Neural progenitor cell (in vitro differentiated cells): ENCODE measurements at places on chromosomes 7 and 10. TPM values are rescaled to one million over a fixed set of nuclear protein-coding genes. Genes with fewer than 3 reads are reported as not detected.

CHRM2 gene
- total RNA-seq, result not detected in 2 replicates

HOGA1 gene
- total RNA-seq, result 0.17 and 1.2 TPM in 2 replicates

TMEM176A gene
- 0.62 TPM in 1 of 2 replicates, not detected in the other for total RNA-seq

EBLN1 gene
- not detected in 2 replicates for total RNA-seq

TRIL gene
- total RNA-seq, result 8.5 and 14.3 TPM in 2 replicates

SLC39A12 gene
- 0.22 TPM in 1 of 2 replicates, not detected in the other for total RNA-seq

IL6 gene
- not detected in 2 replicates for total RNA-seq

DIP2C gene
- total RNA-seq, result 10.1 and 12.2 TPM in 2 replicates

IPMK gene
- 8.6 and 14.3 TPM in 2 replicates for total RNA-seq

- no peak for DNase-seq
Observed at GRCh38 chr10:130621231-130621775, 485.1 kb downstream of the GLRX3 start.

DNA sequence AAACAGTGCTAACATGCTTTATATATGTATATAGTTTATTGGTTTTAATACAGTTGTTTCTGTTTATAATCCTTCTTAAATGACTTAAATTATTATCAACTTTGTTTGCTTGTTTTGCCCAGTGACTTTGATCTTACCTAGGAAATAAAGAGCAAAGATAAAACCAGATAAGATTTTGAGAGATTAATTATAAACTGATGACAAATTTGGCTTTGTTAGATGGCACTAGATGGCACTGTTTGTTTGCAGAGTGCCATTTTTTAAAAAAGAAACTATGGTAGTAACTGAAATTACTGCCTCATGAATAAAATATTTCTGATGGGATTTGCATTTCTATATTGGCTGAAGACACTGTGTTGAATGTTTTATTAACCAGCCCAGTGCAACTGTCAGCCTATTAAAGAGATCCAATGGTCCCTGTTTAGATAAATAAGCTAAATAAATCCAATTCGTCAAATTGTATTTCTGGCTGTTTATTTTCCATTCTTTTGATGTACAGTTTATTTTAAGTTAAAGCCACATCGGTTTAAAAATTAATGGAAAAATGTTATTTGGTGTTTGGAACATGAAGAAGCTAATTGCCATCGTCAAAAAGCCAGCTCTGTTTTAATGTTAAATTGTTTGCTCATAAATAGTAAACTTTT lies 28.7 kb downstream of the VTI1A start:
- no peak for DNase-seq

DNA sequence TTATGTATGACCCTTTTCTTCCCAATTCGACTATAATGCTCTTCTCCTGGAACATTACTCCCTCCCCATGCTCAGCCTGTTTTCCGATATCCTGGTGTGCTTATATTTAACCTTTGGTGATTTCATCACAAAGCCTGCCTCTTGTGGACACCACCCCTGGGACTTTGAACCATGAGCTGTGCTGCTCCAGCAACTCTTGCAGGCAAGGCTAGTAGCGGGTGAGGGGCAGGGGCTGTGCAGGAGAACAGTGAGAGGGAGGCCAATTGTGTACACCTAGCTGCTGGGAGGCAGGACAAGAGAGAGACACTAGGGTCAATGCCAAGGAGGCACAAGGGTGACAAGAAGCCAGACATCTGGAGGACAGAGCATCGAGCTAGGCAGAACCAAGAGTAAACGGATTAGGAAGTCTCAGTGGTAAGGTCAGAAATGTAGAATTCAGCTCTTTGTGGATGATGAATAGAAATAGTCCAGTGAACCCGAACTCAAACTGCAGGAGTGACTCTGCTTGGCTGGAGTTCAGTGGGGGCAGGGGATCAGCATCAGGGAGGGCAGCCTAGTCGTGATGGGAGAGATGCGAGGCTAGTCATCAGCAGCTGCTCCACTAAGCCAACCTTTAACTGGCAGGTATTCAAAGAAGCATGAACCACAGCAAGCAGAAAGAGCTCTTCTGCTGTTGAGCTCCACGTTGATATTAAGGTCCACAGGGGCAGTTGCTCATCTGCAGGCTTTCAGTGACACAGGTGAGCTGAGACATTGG lies 31.0 kb upstream of the MKI67 start:
- DNase-seq, result no peak

- DNase-seq, result no peak
Observed at GRCh38 chr7:11207565-11207964, 233.9 kb downstream of the PHF14 start.

- no peak for DNase-seq
Observed at GRCh38 chr10:76022366-76022765, 590.9 kb downstream of the LRMDA start.

GRCh38 chr7:38374507-38374906 lies 101.1 kb upstream of the TARP start:
- DNase-seq, result peak; percentile 72

- DNase-seq, result peak; percentile 95
Observed at GRCh38 chr10:80662429-80663261, 124.9 kb downstream of the SH2D4B start.

DNA sequence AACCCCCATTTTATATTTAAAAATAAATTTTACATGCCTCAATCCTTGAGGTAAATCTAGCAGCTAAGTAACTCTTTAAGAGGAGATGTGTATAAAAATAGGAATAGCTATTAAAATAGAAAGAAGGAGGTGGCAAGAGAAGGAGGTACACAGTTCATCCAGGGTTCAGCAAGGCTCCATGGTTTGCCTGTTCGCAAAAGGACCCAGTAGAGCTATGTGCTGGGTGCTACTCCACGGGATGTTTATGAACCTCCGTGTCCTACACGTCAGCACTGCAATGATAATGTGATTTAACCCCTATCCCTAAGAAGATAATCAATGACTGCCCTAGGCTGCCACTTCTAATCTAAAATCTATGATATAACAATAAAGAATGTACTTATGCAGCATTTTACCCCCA lies 926 bp upstream of the DENND11 start:
- DNase-seq, result no peak

DNA sequence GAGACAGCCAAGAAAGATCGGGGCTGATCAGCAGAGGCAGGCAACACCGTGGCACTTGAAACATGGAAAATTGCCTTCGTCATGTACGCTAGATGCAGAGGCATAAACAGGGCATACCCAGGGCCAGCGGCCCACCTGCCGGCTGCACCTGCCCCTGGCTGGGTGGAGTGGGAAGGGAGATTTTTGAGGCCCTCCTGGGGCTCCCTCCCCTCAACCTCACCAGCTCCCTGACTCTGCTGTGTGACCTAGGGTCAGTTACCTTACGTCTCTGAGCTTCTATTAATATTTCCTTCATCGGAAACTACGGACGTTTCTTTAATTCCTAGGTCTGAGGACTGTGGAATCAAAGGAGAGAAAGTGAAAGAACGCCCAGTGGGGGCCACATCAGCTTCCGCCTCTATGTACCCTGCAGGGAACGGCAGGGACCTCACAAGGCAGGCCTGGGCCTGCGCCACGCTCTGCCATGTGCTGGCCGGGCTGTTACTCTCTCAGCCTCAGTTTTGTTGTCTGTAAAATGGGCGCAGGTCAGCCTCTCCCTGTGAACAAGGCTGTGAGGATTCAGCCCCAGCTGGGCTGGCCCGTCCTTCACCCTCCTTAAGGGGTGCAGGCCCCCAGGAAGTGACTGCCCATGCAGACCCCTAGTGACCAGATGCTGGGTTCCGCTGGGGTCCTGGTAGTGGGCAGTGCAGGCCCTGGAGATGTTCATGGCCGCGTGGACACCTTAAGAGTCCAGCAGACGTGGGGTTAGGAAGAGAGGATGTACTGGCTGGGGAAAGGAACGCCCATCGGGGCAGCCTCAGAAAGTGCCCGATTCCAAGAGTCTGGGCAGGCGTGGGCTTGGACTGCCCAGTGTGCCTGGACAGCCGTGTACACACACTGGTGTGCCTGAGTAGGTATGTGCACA lies 22.7 kb downstream of the ELFN1 start:
- no peak for DNase-seq

- DNase-seq, result no peak
Observed at GRCh38 chr10:77805676-77806075, 120.9 kb downstream of the DLG5 start.

- no peak for DNase-seq
Observed at GRCh38 chr10:35217455-35217854, 90.8 kb downstream of the CREM start.

DNA sequence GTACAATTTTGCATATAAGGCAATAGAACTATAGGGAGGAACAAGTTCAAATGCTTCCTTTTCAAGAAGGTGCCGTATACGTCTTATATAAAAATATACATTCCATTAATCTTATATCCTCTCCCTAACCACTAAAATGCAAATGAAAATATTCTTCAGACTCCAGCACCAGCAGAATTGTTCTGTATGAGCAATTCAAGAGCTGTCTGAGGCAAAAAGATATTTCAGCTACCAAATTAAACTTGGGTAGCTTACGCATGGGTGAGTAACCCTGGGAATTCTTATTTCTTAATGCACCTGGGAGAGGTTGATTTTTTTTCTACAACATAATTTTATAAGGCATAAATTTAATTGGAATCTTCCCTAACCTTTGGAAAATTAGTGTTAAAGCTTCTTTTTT lies 42.2 kb upstream of the GSDME start:
- no peak for DNase-seq

GRCh38 chr7:66409493-66409892 lies 204.4 kb downstream of the TPST1 start:
- DNase-seq, result no peak

- no peak for DNase-seq
Observed at GRCh38 chr10:17062493-17062892, 67.1 kb downstream of the CUBN start.

DNA sequence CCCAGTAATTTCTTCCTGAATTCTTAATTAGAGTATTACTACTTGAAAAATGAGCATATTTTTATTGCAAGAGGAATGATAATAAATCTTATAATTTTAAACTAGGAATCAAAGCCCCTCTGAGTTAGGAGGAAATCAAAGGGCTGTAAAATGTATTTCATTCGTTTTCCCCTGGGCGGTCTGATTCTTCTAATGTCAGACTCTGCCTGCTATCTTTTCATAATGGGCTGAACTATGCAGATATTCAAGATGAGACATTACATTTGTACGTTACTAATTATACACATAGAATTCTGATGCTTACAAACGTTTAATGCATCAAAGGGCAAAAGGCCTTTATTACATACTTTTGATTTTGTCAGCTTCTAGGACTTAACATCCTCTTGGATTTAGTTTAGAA lies 16.0 kb upstream of the TRUB1 start:
- DNase-seq, result no peak

DNA sequence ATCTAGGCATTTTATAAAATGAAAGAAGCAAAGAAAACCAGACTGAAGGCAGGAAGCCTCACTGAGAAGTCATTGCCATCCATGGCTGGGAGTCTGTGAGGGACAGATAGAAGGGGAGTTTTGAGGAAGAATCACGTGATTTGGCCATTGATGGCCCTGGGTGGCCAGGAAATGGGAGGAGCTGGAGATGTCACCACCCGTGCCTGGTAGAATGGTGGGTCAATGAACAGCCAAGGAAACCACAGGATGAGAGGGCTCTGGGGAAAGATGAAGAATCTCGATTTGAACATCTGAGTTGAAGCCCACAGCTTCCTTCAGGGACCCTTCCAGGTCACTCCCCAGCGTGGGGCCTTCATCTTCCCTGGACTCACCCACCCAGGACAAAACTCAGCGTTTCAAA lies 103.3 kb upstream of the CHST15 start:
- DNase-seq, result no peak

GRCh38 chr7:67302113-67303039 lies 305.7 kb downstream of the TYW1 start:
- peak; percentile 99 for DNase-seq

- DNase-seq, result no peak
Observed at GRCh38 chr10:77463967-77464745, 173.5 kb downstream of the KCNMA1 start.

DNA sequence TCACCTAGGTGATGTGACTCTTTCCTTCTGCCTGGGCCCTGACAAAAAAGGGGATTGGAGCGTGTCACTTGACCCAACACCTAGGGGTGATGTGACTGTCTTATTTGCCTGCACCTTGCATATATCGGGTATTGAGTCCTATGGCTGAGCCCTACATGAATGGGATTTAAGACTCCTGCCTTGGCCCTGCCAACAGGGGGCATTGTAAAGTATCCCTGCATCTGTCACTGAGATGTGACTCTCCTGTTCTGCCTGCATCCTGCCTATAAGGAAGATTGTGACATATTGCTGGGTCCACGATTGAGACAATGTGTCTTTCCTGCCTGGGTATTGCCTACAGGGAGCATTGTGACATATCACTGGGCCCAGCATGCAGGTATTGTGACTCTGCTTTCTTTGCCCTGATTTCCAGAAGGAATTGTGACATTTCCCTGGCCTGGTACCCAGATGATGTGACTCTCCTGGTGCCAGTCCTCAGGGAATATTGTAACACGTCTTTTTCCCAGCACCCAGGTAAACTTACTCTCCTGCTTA lies 14.2 kb upstream of the ZNF107 start:
- no peak for DNase-seq

- no peak for DNase-seq
Observed at GRCh38 chr7:80414331-80414730, 97.5 kb downstream of the GNAT3 start.

GRCh38 chr10:72852508-72852907 lies 41.0 kb upstream of the OIT3 start:
- no peak for DNase-seq
